ENCODE measurements at places on chromosomes 7 and 10.

- DNase-seq: no peak
Measured at GRCh38 chr10:44462338-44462914, 77.5 kb upstream of the CXCL12 start.

DNA sequence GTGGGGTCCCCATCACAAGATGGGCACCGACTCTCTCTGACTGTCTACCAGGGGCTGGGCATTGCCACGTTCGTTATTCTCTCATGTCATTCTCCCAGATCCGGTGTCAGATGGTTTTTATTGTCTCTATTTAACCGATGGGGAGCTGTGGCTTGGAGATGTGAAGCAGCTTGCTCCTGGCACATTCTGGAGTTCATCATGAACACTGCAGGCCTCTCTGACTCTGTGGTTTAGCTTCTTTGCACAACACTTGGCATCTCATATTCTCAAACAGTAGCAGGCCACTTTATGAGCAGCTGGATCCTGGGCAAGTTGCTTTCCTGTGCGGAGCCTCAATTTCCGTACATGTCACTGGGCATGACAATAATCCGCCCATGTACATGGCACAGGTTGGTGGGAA, 119.9 kb downstream of the LRRC18 start:
- DNase-seq: no peak

DNA sequence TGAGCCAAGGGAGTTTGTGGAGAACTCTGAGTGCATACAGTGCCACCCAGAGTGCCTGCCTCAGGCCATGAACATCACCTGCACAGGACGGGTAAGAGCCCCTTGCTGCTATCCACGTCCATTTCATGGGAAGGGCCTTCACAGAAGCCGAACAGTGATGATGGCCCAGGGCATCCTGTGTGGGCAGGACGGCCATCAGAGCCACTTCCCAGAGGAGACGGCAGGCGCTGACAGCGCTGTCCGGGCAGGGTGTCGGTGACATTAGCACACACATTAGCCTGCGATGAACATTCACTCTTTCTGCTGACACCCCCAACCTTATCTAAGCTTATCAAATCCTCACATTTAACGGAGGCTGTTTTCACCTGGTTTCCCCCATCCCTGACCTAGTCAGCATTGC, 144.9 kb downstream of the EGFR start:
- DNase-seq: no peak

DNA sequence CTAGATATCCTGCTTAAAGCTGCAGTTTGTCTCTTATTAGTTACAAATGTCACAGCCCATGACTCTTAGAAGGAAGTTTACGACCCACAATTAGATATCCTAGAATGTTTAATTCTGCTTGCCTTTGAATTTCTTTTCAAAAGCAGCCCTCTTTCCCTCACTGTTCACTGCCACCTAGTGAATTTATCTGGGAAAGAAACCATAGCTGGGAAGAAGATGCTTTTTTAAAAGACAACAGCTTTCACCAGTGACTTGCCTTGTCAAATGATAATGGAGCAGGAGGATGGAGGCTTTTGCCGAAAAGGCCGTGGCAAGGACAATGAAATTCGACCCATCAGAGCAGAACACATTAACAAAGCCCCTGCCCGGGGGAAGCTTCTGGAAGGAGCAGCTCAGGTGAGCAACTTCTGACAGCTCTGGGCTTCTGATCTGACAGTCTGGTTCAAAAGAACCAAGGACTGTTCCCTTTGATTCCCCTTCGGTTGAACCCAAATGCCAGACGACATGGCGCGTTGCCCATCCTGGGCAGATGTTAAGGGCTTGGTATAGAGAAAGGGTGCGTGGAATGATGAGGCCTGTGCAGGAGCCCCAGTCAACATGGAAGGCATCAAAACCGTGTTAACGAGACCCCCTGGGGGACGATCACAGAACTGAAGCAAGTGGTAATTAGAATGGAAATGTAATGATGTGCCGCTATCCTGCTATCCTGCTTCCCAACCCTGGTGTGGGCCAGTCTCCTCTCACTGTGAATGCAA, 236.8 kb downstream of the FRMD4A start:
- peak; percentile 62 for DNase-seq

- peak; percentile 31 for DNase-seq
Measured at GRCh38 chr7:95794917-95795515, 22.7 kb downstream of the DYNC1I1 start.

GRCh38 chr7:112990624-112991023, 96.0 kb downstream of the GPR85 start:
- DNase-seq: no peak

DNA sequence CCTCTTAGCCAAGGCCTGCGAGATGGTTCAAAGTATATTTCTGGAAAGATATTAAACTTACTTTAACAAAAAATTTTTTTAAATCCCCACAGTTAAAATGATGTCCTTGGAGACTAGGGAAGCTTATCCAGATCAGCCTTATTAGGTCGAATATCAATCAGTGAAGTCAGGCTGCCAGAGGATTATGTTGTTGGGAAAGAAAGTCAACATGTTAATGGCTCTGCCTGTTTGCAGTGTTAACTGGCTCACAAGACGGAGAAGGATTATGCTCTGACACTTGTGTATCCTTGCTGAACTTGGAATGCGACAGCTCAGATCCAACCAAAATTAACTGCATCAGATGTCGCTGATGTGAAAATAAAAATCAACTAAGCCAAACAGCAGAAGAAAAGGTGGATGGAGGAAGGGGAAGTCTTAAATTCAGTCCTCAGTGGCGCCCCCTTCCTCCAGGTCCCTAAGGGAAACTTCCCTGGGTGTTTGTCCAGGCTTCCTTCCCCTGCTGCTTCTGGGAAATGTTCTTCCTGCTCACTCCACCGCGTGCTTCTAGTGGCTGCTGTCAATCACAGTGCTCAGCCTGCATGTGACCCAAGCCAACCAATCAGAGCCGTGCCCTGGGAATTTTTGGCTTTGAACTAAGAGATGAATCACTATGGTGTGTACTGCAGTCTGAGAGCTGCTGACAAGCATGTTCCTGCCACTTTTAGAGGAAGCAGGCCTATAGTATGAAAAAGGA, 690.4 kb upstream of the NRP1 start:
- no peak for DNase-seq

DNA sequence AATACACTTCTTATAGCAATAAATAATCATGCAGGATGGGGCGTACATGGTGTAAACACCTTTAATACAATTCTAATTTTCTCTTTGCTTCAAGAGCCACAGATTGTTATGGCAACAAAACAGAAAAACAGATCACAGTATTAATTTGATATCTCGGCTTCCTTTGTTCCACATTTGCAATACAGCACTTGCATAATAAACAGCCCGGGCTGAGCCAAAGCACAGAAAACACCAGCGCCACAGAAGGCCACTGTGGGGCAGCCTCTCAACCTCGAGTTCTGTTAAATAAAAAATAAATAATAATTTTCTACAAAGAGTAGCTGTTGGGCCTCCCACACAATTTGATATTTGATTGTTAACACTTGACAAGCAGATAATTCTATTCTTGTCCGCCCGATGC, 255.9 kb downstream of the USP6NL start:
- no peak for DNase-seq

DNA sequence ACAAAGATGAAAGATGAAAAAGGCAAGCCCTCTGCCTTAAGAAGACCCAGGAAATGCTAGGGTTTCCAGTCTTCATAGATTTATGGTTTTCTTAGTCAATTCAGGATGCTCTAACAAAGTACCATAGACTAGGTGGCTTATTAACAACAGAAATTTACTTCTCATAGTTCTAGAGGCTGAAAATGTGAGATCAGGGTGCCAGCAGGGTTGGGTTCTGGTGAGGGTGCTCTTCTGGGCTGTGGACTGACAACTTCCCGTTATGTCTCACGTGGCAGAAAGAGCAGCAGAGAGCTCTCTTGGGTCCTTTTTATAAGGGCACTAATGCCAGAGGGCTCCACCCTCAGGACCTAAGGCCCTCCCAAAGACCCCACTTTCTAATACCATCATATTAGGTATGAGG, 23.7 kb downstream of the ELMO1 start:
- DNase-seq: no peak

- no peak for DNase-seq
Measured at GRCh38 chr10:76026176-76026771, 594.9 kb downstream of the LRMDA start.

- DNase-seq: no peak
Measured at GRCh38 chr10:110508806-110509544, 11.3 kb downstream of the DUSP5 start.

GRCh38 chr10:83253011-83253671, 886.2 kb upstream of the GHITM start:
- no peak for DNase-seq

- no peak for DNase-seq
Measured at GRCh38 chr7:139259142-139259541, 28.1 kb downstream of the UBN2 start.

DNA sequence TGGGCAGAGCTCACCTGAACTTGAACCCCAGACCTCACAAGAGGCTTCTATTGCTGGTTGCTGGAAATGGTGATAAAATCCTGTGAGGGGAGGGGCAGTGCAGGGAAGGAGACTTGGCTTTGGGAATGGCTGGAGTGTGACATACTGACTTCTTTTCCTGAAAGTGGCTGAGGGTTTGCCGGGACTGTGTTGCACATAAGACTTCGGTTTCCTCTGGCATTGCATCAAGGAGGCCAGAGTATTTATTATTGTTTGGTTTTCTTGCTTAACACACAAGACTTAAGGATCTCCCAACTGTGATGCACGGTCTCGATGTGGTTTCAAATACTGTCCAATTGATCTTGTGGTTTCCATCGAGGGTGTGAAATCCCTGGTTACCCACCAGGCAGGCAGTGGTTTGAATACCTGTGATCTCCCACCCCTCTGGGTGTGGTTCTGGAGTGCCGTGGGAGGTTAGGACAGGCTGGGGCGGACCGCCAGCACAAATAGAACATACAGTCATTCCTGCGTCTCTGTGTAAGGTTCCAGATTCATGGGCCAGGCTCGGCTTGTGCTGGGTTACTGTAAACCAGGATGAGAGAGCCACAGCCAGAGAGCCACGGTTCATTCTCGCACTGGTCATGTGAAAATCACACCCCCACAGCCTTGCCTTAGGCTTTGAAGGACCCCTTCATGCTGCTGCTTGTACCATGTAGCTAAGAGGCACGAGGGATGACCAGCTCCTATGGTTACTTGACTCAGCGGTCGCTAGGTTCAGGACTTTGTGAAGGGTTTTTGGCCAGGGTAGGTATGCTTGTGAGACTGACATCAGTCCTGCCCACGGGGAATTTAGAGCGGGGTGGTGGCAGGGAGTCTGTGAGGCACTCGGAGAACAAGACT, 39.2 kb downstream of the WBP1L start:
- peak; percentile 94 for DNase-seq

DNA sequence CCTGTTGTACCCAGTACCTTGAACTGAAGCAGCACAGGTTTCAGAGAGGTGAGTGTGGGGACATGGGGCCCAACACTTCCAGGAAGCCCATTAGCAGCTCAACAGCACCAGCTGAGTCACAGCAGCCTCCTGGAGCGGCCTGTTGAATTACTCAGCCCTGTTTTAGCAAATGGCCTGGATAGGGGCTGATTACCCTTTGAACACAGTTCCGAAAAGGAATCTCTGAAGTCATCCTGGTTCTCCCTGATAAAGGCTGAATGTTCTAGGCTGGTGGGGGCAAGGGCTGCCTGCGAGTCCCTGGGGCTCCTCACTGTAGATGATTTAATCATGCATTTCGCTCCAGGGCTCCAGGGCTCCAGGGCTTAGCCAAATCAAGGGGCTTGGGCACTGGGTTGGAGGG, 287.5 kb downstream of the GRID1 start:
- DNase-seq: no peak

DNA sequence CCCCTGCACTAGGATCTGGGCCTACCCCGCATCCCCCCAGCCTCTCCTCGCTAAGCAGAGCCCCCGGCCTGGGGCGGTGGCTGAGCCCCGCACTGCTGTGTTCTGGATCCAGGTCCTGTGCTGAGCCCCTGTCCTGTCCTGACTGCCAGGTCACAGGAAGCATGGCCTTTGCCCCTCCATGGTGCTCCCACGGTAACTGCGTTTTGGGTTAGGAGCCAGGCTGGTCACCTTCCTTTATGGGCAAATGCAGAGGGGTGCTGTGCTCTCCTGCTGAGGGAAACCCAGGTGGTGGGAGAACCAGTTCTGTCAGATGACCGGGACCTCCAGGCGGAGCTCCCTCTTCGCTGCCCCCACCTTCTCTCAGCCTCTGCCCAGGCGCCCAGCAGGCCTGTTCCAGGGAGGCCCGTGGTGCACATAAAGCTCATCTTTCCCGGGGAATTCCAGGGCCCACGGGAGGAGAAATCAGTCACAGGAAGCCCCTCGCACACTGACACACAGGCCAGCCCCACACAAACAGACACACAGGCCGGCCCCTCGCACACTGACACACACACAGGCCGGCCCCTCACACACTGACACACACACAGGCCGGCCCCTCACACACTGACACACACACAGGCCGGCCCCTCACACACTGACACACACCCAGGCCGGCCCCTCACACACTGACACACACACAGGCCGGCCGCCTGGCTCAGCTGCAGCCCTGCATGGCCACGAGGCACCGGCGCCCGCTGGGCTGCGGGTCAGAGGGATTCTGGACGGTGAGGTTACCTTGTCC, 75.6 kb downstream of the CFAP46 start:
- DNase-seq: no peak

GRCh38 chr7:117269886-117270285, 53.0 kb downstream of the WNT2 start:
- peak; percentile 93 for DNase-seq

DNA sequence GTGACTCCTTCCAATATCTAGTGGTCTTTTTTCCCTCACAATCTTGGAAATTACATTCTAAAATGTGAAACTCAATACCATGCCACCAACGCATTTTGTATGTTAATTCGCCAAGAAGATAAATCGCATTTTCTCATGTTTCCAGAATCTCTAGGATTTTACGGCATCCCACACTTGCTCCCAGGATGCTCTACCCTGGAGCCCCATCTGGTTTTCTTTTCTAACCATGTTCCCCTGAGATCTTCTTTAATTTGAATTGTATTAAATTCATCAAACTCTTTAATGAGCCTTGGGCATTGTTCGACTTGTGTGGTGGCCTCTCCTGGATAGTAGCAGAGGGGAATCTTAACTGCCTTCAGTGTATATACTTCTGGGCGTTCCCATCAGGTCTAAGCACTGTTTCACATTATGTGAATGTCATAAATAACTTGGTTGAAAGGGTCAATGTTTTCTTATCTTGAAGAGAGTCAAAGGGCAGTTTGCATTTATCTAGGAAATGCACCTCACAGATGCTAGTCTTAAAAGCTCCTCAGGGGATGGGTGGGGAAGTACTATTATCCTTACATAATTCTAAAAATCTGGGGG, 169.1 kb upstream of the MEOX2 start:
- DNase-seq: no peak

GRCh38 chr7:42910306-42910705, 1.6 kb downstream of the C7orf25 start:
- no peak for DNase-seq

DNA sequence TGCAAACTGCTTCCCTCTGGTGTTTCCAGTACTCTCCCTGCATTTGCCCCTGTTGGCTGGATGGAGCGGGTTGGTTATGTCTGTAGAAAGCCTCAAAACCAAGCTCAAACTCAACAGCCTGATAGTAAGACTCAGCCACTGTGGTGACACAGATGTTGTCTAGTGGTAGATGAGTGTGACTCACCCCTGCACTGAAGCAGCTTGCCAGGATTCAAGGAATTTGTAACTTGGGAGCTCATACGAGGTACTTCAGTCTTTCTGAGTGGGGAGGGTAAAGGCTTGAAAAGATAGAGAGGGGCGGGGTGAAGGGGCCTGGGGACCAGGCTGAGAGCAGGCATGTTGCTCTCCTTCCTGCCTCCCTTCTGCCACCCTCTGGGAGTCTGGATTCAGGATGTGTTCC, 22.9 kb upstream of the AQP1 start:
- peak; percentile 81 for DNase-seq

Measured in fibroblast of villous mesenchyme (primary cell).